ENCODE measurements at places on chromosomes 1 and 21. TPM values are rescaled to one million over a fixed set of nuclear protein-coding genes. Genes with fewer than 3 reads are reported as not detected.

- no peak for DNase-seq
These were observed 102.8 kb upstream of the ARTN start for GRCh38 chr1:43830802-43831201.

GRCh38 chr1:205044741-205045140 lies 1.7 kb downstream of the CNTN2 start:
- DNase-seq, result no peak

GRCh38 chr1:64055310-64055709 lies 148.1 kb upstream of the UBE2U start:
- no peak for DNase-seq

GRCh38 chr1:14929547-14930246 lies 223.8 kb upstream of the TMEM51 start:
- peak; percentile 72 for DNase-seq

- DNase-seq, result no peak
These were observed 204.4 kb upstream of the TNR start for GRCh38 chr1:175947771-175948170.

GRCh38 chr1:15153184-15153841 lies at the start of gene TMEM51:
Gene TMEM51 (plus strand): TSS chr1:15153747. CDS start chr1:15215088, 61,341 bp downstream.
- DNase-seq, result peak; percentile 74

The LRRC71 gene
- not detected for total RNA-seq

The GUCA2A gene
- not detected for total RNA-seq

The IGSF21 gene
- total RNA-seq, result not detected

The RNF187 gene
- 49.1 TPM for total RNA-seq

The CYP4A22 gene
- not detected for total RNA-seq
